Skeletal muscle cell (primary cell): ENCODE measurements at places on chromosomes 3 and 15.

- no peak for DNase-seq
Measured at GRCh38 chr3:184805351-184806038, 6.5 kb upstream of the VPS8 start.

GRCh38 chr15:20645956-20646355, 104.4 kb upstream of the GOLGA6L6 start:
- DNase-seq, result no peak

GRCh38 chr15:92954578-92954977, 54.5 kb downstream of the CHD2 start:
- DNase-seq, result no peak

GRCh38 chr3:109851854-109852253, 514.5 kb upstream of the DPPA4 start:
- no peak for DNase-seq

GRCh38 chr3:71784914-71785531, at the start of gene PROK2:
Gene PROK2 (minus strand): TSS chr3:71785148. CDS start chr3:71785052, 96 bp downstream.
- no peak for DNase-seq

DNA sequence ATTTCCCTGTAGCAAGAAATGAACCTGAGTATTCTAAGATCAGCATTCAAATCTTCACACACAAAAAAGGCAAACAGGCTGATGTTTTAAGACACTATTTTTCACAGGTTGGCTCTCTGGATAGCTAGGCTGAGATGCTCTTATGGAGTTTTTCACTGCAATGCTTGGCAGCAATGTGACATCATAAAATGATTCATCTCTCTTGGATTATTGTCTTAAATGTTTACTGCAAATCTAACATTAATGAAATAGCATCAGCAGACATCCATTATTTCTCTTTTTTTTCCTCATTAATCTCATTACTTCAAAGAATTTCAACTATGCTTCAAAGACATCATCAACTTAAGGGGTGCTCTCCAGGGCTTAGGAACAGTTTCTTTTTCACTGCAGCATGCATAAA, 23.6 kb upstream of the SSUH2 start:
- DNase-seq, result no peak

DNA sequence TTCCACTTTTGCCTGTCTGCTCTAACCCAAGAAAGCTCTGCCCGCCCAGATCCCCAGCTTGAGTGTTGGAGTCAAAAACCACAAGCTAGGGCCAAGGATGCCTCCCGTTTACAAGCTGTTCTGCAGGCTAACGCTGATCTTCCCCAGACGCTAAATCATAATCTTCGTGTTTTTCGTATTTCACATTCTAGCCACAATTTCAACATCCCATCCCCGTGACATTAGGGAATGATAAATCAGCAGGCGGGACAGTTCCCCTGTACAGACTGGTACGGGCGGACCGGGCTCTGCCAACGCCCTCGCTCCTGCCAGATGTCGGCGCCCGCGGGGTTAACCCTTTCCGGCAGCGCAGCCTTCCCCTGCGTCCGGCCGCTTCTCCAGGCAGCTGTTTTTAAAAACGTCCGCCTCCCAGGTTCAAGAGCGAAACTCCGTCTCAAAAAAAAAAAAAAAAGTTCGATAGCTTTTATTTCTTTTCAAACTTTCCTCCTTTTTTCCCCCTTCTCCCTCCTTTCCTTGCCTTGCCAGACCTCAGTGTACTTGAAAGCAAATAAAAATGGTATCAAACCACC, 81.0 kb upstream of the BNC1 start:
- peak; percentile 56 for DNase-seq

GRCh38 chr3:189900578-189900977, 220.1 kb downstream of the P3H2 start:
- no peak for DNase-seq

DNA sequence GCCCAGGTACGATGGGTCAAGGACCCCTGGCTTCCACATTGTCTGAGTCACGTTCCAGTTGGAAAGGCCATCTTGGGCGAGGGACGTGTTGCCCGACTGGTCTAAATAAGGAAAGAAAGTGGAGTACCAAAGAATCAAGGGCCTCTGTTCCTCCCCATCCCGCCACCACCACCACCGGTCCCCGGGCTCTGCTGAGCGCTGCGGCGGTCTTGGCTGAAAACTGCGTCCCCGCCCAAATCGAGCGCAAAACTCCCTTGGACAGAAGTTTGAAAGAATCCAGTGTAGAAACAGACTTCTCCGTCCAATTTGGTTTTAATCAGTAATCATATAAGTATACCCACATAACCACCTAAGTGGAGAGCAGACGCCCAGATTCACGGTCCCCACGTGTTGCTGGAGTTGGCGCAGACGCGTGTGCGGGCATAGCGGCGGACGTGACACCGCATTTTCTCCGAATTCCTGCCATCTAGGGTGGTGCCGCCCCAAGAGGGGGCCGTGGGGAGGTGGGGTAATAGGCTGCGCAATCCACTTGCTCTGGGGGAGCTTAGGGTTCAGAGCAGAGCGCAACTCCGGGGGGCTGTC, 243.8 kb upstream of the TOPAZ1 start:
- no peak for DNase-seq

DNA sequence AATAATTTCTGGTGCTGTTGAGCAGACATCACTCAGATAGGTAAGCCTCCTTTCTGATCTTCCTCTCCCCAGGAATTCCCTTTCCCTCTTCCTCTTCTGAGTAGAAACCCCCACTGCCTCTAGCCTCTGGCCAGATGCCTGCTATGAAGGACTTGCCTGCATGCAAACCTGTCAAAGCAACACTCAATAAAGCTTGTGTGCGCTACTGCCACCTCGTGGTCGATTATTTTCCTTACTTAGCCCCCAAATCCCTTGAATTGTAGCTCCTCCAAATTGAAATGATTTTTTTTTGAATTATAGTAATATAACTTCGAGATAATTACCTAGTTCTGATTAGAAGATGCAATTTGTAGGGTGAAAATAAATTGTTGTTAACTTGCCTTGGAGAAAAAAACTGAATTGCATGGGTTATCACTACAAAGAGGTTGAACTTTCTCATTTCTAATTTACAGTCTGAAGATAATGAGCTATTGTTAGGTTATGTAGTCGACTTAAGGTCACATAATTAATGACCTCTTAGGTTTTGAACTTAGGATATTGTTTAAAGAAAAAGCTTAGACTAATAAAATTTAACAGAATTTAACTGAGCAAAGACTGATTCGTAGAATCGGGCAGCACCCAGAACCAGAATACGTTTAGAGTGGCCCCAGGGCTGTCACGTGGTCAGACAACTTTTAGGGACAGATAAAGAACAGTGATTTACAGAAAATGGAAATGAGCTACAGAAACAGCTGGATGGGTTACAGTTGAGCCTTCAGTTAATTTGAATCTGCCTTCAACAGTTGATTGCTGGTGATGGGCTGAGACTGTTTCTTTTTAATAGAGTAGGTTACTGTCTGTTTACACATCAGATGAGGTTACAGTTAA, 269.3 kb downstream of the ARPP21 start:
- DNase-seq, result peak; percentile 30

GRCh38 chr3:35932995-35933394, 293.7 kb downstream of the ARPP21 start:
- DNase-seq, result peak; percentile 83

DNA sequence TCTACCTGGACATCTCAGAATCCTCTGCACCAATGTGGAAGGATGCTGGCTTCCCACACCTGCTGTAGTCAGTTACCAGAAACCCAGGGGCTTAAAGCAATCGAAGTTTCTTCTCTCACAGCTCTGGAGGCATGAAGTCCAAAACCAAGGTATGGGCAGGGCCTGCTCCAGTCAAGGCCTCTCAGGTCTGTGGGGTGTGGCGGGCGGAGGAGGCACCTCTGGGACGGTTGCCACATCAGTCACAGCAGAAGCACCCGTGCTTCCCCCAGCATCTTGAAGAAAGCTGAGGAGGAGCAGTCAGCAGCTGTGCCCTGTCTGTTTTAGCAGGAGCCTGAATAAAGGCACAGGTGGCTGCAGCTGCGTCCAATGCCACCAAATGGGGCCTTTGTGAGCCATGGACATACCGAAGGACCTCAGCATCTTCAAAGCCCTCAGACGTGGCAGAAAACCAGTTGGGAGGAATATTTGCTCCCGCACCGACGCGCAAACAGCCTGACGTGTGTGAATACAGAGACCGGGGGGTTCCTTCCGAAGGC, 68.9 kb downstream of the TFRC start:
- no peak for DNase-seq

DNA sequence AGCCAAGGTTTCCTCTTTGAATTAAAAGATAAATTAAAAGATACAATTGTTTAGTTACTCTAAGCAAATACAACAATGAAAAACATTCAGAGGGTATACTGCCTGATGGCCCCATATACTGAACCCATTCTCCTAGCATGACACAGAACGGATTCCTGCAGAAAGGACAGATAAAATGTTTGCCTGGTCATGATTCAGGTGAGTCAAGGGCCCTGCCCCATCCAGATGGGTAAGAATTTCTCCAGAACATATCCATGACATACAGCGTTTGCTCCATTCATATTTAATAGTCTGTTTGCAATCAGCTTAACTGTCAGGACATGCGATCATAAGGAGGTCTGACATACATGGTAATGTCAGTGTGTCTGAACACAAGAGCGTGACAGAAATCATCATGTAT, 8.6 kb downstream of the TMEM41A start:
- no peak for DNase-seq

GRCh38 chr3:99846477-99847160, 29.0 kb downstream of the CMSS1 start:
- DNase-seq, result peak; percentile 54

- DNase-seq, result no peak
Measured at GRCh38 chr3:192848371-192849233, 69.1 kb downstream of the MB21D2 start.

GRCh38 chr3:78421247-78421966, 1346.4 kb downstream of the ROBO1 start:
- DNase-seq, result no peak

DNA sequence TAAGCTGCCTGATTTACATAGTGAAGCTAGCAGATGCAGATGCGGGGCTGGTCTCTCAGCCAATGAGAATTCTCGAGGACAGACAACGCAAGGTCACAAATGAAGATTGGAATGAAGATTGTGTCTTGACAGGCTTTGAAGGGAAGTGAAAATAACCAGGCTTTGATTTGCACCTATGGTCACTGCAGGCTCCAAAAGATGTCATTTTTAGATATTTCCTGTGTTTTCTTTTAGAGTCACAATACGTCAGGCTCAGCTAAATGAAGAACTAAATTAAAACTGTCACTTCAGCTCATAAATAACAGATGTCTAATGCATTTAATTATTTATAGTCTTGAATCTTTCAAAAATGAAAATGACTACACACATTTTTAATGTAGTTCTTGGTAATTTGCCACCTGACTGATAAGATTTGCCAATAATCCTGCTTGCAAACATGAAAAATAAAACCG, 99.5 kb downstream of the SQOR start:
- DNase-seq, result no peak

GRCh38 chr15:74470631-74471395, 9.9 kb upstream of the UBL7 start:
- no peak for DNase-seq

DNA sequence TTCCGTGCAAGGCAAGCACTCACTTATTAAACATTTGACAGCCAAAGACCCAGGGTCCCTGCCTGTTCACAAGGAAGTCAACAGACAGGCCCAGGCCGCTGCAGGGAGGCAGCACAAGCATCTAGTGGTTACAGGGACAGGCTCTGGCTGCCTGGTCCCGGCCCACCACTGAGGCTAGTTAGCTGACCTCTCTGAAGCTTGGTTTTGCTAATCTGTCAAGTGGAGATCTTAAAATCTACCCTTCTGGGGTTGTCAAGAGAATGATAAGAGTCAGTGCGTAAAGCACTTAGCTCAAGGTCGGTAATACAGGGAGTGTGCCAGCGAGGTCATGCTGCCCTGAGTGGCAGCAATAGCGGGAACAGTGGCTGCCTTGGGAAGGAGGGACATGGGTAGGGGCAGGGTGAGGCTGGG, 6.0 kb downstream of the GNB5 start:
- DNase-seq, result no peak

DNA sequence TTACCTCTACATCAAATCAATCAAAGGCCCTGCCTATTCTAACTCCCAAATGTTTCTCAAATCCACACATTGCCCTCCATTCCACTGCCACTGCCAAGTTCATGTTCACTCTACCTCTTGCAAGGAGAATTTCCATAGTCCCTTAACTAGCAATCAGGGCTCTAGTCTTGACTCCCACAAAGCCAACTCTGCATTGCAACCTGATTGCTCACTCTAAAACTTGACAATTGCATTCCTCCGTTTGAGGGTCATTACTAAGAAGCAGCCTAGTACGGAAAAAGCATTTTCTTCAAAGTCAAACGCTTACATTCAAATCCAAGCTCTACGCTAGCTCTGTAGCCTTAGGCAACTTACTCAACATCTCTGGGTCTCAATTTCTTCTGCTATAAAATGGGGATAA, 1.2 kb downstream of the CPA3 start:
- DNase-seq, result peak; percentile 15

- DNase-seq, result no peak
Measured at GRCh38 chr15:62888623-62889022, 153.9 kb upstream of the TPM1 start.

GRCh38 chr15:70430069-70430468, 332.4 kb upstream of the TLE3 start:
- DNase-seq, result no peak

GRCh38 chr3:71893122-71893521, 108.2 kb upstream of the PROK2 start:
- DNase-seq, result no peak

- DNase-seq, result no peak
Measured at GRCh38 chr15:27861171-27861570, 237.9 kb downstream of the OCA2 start.

GRCh38 chr3:123320221-123320620, 118.5 kb downstream of the SEC22A start:
- no peak for DNase-seq

- peak; percentile 42 for DNase-seq
Measured at GRCh38 chr3:177905173-177906125, 630.8 kb upstream of the KCNMB2 start.

DNA sequence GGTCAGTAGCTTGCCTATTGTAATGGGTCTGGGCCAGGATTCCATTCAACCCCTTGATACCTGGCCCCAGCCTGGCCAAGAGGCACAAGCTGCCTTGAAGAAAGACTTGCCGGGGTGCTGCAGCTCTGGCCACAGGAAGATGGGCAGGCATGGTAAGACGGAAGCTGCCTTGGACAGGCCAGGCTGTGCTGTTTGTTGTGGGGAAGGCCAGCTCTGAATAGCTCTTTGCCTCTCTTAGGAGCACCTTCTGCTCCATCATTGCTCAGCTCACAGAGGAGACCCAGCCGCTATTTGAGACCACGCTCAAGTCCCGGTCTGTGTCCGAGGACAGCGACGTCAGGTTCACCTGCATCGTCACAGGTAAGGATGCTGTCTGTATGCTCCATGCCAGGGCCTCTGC, 10.1 kb downstream of the ALPK3 start:
- DNase-seq, result no peak

- DNase-seq, result peak; percentile 58
Measured at GRCh38 chr15:50883903-50884302, 24.6 kb upstream of the AP4E1 start.

DNA sequence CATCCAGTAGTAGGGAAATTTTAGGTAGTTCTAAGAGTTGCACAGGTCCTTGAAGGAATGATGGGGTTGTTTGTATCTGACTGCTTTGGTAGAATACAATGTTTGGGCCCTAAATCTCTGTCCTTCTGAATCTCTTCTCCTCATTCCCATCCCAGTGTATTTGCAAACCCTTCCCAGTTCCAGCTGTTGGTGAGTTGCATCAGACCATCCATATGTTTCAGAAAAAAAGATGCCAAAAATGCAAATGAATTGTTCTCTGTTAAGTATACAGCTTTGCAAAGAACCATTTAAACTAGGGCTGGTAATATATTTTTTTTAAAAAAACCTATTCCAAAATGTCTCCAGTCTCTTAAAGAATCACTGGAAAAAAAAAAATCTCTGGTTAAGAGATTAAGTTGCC, 250.8 kb upstream of the FEZF2 start:
- no peak for DNase-seq

- no peak for DNase-seq
Measured at GRCh38 chr3:129040039-129040336, 20.6 kb upstream of the GP9 start.
